Effector memory CD4-positive, alpha-beta T cell (primary cell): ENCODE measurements at places on chromosomes 13 and 19.

DNA sequence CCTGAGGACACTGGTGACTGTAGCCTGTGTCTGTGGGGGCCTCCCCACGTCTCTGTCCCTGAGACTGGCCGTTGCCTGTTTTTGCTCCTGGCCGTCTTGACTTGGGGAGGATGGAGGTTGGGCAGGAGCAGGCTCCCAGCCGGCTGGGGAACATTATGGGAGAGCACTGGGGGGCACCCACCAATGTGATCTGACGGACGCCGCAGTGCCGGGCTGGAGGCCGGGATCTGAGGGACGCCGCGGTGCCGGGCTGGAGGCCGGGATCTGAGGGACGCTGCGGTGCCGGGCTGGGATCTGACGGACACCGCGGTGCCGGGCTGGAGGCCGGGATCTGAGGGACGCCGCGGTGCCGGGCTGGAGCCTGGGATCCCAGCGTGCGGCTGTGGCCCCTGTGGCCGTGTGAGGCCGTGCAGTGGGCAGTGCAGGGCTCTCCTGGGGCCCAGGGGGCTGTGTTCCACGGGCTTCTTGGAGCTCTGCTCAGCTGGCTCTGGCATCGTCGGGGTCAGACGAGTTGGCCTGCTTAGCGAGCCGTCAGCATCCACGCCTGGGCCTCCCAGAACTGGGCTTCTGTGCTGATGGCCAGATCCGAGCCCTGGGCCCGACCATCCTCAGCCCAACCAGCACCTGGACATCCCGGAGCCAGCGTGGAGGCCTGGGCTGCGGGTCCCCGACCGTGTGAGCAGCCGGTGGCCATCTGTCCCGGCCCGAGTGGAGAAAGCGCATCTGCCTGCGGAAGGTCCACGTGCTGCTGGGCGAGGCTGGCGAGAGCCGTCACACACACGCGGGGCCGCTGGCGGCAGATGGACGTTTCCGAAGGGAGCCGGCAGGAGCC lies 45.8 kb downstream of the GAS6 start:
- DNase-seq = no peak

DNA sequence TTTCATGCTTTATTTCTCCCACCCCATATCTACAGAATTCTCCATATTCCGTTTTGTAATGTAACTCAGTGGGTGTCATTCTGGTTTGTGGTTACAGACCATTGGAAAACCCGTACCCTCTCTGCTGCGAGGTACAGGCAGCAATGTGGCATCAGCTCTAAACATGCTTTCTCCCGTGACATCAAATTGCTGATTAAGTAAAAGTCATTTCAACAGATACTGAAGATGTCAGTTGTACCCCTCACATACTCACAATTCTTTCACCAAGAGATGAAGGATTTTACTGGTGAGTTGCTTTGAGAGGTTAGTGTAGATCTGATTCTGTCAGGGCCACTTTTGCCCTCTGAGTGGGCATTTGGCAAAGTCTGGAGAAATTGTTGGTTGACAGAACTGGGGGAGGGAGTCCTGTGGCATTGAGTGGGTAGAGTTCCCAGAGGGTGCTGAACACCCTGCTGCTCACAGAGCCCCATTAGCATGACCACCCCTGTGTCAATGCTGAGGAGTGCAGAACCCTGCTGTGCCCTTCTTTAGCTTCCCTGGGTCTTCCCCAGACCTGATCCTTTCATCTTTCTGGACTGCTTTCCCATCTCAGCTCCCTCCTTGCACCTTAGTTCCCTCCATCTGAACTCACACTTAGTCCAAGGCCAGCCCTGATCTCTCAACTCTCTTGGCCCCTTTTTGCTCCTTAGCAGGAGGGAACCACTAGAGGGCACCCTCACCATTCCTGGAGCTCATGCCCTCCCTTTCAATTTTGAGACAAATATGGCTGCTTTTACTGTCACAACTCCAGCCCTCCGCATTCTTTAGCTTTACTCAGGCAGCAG lies 39.9 kb upstream of the CEACAM8 start:
- no peak for DNase-seq

- DNase-seq = peak; percentile 40
Measured at GRCh38 chr19:1864480-1865171, 1.2 kb upstream of the KLF16 start.

GRCh38 chr13:23822252-23822824 lies 66.9 kb downstream of the MIPEP start:
- no peak for DNase-seq

GRCh38 chr19:45305421-45305820 lies 17.3 kb downstream of the CKM start:
- no peak for DNase-seq

- DNase-seq = no peak
Measured at GRCh38 chr13:72005455-72005854, 138.5 kb upstream of the DACH1 start.

GRCh38 chr19:3046698-3047495 lies 15.4 kb downstream of the TLE5 start:
- no peak for DNase-seq

- no peak for DNase-seq
Measured at GRCh38 chr13:110280985-110281688, 25.8 kb downstream of the COL4A1 start.

DNA sequence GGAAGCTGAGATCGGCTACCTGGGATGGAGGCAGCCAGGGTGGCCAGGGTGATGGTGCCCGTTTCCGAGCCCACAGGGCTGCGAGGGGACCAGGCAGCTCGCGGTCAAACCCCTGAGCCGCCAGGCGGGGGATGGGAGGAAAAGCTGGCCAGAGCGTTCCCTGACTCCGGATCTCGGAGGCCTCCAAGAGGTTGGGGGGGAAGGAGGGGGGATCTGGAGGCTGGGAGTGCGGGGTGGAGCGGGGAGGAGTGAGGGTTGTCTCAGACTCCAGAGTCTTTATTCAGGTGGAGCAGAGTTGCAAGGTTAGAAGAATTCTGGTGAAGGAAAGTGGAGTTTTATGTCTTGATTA lies 1.1 kb downstream of the CACNG7 start:
- no peak for DNase-seq

- no peak for DNase-seq
Measured at GRCh38 chr13:99797691-99798090, 173.9 kb downstream of the ZIC5 start.

DNA sequence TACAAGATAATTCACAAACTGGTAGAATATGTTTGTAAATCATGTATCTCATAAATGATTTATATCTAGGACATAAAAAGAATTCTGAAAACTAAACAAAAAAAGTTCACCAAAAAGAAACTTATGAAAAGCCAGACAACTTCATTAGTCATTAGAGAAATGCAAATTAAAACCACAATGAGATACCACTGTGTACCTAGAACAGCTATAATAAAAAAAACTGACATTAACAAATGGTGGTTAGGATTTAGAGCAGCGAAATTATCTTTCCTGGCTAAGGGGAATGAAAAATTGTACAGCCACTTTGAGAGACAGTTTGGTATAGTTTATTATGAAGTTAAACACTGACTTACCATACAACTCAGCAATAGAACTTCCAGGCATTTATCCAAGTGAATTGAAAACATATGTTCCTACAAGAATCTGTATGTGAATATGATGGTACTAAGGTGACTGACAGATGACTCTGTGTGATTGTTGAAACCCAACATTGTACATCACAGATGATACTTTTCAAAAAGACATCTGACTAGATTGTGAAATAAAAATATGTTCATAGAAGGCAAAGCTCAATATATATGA lies 41.8 kb downstream of the UGGT2 start:
- no peak for DNase-seq

- no peak for DNase-seq
Measured at GRCh38 chr13:110965038-110965754, 50.3 kb upstream of the ANKRD10 start.

DNA sequence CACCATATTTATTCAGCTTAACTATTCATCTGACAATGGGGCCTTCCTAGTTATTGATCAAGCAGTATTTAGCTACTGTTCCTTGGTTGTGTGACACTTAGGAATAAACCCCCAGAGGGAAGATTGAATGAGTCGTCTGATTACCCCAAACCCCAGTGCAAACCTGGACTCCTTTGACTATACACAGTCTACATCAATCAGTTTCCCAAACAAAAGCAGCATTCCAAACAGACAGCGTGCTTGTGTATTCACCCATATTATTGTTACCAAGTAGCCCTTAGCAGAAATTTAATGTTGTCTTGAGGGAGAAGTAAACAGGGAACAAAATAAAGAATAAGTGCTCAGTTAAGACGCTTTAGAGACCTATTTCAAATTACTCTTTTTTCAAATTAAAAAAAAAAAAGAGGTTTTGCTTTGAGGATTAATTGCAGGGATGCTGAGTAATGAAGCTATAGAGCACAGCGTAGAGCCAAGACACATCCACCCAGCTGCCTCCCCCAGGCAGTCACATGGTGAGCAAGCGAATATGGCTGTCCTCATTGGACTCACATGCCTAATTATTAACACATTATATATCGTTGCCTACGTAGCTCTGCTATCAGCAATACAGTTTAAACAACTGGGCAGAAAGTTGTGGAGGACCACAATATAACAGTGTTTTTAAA lies 14.7 kb upstream of the B3GLCT start:
- no peak for DNase-seq

- no peak for DNase-seq
Measured at GRCh38 chr19:49553451-49554271, 25.9 kb downstream of the RCN3 start.

- DNase-seq = no peak
Measured at GRCh38 chr13:75986818-75987217, 350.7 kb downstream of the LMO7 start.

- no peak for DNase-seq
Measured at GRCh38 chr13:31963631-31964030, 67.9 kb upstream of the FRY start.

GRCh38 chr13:111912991-111913760 lies 153.8 kb upstream of the SOX1 start:
- DNase-seq = no peak

DNA sequence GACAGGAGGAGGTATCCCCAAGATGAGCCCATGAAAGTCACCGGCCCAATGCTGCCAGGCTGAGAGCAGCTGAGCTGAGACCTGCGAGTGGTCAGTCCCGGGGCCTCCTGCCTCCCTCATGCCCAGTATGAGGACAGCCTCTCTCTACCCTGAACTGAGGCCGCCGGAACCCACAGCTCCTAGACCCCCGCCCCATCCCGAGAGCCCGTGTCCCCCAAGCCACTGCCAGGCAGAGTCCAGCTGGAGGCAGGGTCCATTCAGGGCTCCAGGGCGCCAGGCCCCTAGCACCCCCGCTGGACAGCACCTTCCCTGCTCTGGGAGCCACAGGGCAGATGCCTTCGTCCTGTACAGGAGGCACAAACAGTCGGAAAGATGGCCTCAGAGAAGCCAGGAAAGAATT lies 38.7 kb downstream of the MLLT1 start:
- DNase-seq = no peak

DNA sequence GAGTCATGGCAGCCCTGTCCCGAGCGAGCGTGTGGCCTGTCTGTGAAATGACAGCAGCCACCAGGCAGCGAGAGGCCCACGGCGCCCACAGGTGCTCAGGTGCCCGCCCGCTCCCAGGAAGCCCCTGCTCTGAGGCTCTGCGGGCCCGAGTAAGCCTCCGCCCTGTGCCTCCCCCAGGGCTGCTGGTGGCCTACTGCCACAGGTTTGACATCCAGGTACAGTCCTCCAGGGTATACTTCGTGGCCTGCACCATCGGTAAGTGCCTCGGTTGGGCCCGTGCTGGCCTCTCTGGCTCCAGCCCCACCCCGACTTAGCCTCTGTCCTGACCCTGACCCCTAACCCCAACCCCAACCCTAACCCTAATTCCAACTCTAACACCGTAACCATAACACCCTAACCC lies 15.0 kb upstream of the TMPRSS9 start:
- DNase-seq = no peak

DNA sequence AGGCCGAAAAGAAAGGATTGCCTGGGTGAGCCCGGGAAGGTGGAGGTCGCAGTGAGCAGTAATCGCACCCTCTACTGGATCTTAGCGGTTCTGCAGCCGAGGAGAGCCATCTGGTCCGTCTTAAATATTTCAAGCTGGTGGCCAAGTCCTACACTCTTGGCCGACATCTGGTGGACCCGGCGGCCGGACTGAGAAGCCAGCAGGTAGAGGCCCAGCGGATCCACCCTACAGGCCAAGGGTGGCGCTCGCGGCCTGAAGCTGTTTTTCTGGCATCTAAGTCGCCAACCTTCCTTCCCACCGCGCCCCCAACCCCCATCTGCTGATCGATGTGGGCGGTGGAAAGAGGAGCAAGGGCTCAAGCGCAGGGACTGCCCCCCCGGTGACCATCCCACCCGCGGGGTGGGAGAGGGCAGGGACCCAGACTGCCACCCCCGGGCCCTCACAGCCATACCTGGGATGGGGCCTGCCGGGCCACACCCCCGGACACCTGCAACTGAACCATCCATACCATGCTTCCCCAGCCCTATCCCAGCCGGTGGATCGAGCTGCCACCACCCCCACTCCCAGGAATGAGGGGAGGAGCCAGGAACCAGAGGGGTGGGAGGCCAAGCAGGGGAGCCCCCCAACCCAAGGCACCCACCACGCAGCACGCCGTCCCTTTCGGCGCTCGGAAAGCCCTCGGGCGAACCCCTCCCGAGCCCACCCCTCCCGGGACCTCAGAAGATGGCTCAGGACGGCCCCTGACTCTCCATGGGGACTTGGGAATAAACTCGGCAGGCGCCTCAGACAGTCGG lies 46.3 kb upstream of the ZNF730 start:
- DNase-seq = no peak

- peak; percentile 18 for DNase-seq
Measured at GRCh38 chr19:44747739-44748425, 626 bp upstream of the BCL3 start.

DNA sequence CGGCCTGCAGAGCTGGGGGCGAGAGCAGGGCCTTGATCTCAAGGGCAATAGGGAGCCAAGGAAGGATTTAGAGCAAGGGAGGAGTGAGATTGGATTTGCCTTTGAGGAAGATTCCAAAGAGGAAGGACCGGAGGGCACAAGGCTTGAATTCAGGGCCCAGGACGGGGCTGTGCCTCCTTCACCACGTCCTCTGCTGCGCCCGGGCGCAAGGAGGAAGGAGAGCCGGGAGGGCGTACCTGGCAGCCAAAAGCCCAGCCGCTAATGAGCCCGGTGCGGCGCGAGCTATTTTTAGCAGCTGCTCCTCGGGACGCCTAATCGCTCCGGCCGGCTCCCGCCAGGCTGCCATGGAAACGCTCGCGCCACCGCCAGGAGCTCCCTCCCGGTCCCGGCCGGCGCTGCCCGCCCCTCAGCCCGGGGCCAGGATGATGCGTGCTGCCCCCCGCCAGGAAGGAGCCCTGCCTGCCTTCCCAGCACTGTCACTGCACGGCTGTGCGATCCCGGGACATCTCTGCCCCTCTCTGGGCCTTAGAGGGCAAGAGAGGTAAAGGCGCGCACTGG lies 31.3 kb downstream of the TINCR start:
- no peak for DNase-seq

DNA sequence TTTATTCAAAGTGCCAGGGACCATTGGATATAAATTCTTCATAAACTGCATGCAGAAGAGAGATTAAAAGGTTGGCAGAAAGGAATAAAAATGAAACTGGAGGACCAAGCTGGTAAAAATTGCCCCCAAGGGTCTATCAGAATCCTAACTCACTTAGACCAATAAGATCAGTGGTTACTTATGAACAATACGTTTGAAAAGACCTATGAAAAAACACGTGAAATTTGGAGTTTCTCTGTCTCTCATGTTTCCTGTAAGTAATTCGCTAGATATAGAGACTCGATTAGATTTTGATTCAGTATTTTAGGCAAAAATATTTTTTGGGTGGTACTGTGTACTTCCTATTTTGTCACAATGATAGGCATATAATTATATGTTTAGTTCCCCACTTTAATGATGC lies 22.9 kb downstream of the GARRE1 start:
- no peak for DNase-seq
